ENCODE measurements at places on chromosomes 5 and 9. TPM values are rescaled to one million over a fixed set of nuclear protein-coding genes. Genes with fewer than 3 reads are reported as not detected.

PTGDS gene
- 4.6 TPM for polyA plus RNA-seq

ROPN1L gene
- 0.30 TPM for polyA plus RNA-seq

ADAMTSL2 gene
- polyA plus RNA-seq, result 0.69 TPM

IL3 gene
- polyA plus RNA-seq, result not detected

FIBCD1 gene
- polyA plus RNA-seq, result 1.5 TPM

DNA sequence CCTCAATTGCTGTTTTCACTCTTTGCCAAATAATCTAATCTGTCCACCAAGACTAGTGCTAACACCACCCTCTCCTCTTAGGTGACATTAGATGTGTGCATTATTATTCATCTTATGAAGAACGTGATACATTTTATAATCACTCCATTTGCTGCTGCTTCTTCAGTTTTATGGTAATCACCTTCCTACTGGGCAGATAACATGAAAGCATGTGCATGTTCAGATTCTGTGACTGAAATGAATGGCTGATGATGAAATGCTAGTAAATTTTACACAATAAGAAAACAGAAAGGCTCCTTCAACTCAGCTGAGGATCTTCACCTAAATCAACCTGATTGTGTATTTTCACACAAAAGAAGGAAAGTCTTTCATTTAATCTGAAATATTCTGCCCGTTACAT, 577.6 kb downstream of the CSNK1G3 start:
- no peaks in the 10 kb centered on the region for H3K36me3 ChIP-seq
- no peak overlapping the region for H3K4me3 ChIP-seq
- no peak overlapping the region for H3K27ac ChIP-seq

- H3K4me3 ChIP-seq, result peak overlapping the region; percentile 83
- no peaks in the 10 kb centered on the region for H3K36me3 ChIP-seq
- peak; percentile 71 for DNase-seq
- peak overlapping the region; percentile 86 for H3K27ac ChIP-seq
These were observed 483 bp downstream of the G3BP1 start for GRCh38 chr5:151772029-151772845.

- no peak for DNase-seq
- H3K4me3 ChIP-seq, result no peak overlapping the region
- no peaks in the 10 kb centered on the region for H3K4me1 ChIP-seq
- no peaks in the 10 kb centered on the region for H3K27me3 ChIP-seq
These were observed 55.6 kb downstream of the CMYA5 start for GRCh38 chr5:79745255-79745654.

GRCh38 chr5:82320966-82321365, 42.8 kb upstream of the RPS23 start:
- no peak overlapping the region for H3K4me3 ChIP-seq
- H3K27ac ChIP-seq, result no peak overlapping the region
- no peaks in the 10 kb centered on the region for H3K27me3 ChIP-seq
- DNase-seq, result no peak
- H3K36me3 ChIP-seq, result no peaks in the 10 kb centered on the region
- no peaks in the 10 kb centered on the region for H3K4me1 ChIP-seq

- no peak for DNase-seq
- peaks cover 15% of the 10 kb centered on the region for H3K4me1 ChIP-seq
- peaks cover 2% of the 10 kb centered on the region for H3K36me3 ChIP-seq
- H3K4me3 ChIP-seq, result peak overlapping the region; percentile 77
- H3K27me3 ChIP-seq, result no peaks in the 10 kb centered on the region
These were observed 2.3 kb downstream of the MEGF9 start for GRCh38 chr9:120711841-120712538.

DNA sequence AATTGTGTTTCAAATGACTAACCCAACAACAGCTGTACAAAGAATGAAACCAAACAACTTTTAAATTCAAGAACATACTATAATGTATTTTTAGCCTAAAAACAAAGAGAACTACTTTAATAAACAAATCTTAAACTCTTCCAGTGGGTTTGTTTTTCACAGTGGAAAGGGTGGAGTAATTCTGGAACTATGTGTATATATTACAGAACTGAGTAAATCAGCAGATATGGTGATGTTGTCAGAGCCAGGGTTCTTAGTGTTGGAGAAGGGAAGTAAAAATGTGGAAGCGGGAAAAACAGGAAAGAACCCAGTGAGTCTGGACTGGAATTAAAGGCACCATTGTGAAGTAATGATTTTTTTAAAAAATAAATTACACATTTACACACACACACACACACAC, 144.9 kb downstream of the CDK5RAP2 start:
- H3K27ac ChIP-seq, result no peak overlapping the region
- peaks cover 26% of the 10 kb centered on the region for H3K36me3 ChIP-seq
- H3K4me3 ChIP-seq, result no peak overlapping the region
- no peak for DNase-seq
- H3K4me1 ChIP-seq, result peaks cover 15% of the 10 kb centered on the region

- no peak overlapping the region for H3K4me3 ChIP-seq
- no peaks in the 10 kb centered on the region for H3K27me3 ChIP-seq
- H3K36me3 ChIP-seq, result no peaks in the 10 kb centered on the region
- H3K27ac ChIP-seq, result peak overlapping the region; percentile 33
- peaks cover 89% of the 10 kb centered on the region for H3K4me1 ChIP-seq
- peak; percentile 70 for DNase-seq
These were observed 23.1 kb downstream of the IRF1 start for GRCh38 chr5:132467287-132467984.

GRCh38 chr9:85258236-85258635, 483.5 kb downstream of the AGTPBP1 start:
- no peak overlapping the region for H3K27ac ChIP-seq
- DNase-seq, result no peak
- no peaks in the 10 kb centered on the region for H3K36me3 ChIP-seq

- H3K27me3 ChIP-seq, result no peaks in the 10 kb centered on the region
- no peak for DNase-seq
- no peak overlapping the region for H3K4me3 ChIP-seq
- H3K36me3 ChIP-seq, result peaks cover 5% of the 10 kb centered on the region
- H3K4me1 ChIP-seq, result no peaks in the 10 kb centered on the region
These were observed 89.5 kb downstream of the TLE4 start for GRCh38 chr9:79661279-79661678.

- no peak overlapping the region for H3K27ac ChIP-seq
- H3K4me1 ChIP-seq, result peaks cover 47% of the 10 kb centered on the region
- peaks cover 7% of the 10 kb centered on the region for H3K27me3 ChIP-seq
- peak; percentile 51 for DNase-seq
- H3K4me3 ChIP-seq, result no peak overlapping the region
- no peaks in the 10 kb centered on the region for H3K36me3 ChIP-seq
These were observed 65.2 kb downstream of the C9orf50 start for GRCh38 chr9:129555512-129556215.

DNA sequence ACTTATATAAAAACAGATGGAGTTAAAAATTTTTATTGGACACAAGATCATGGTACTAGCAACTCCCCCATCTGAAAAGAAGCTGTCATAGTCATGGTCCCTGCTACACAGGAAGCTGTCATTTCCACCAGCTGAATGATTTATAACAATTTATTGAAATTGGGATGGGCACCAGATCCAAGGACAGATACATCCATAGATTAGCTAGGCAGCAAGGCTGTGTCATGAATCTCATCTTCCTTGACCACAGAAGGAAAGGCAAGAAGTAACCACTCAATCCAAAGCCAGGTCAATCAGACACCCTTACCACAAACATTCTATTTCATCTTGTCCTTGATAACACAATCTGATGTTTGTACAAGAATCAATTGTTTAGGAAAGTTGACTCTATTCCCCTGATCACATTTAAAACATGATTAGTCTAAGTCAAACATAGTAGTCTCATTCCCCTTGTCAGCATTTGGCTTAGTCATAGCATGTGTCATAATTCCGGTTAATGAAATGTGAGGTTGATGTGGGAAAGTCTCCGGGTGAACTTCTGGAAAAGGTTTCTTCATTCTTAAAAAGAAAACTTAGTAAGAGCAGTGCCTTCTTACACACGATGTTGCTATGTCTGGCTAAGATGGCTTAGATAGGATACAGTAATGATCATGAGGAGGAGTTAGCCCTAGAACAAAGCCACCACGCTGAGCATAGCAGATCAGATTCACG, 462.6 kb upstream of the PAPPA start:
- H3K4me3 ChIP-seq, result no peak overlapping the region
- H3K4me1 ChIP-seq, result no peaks in the 10 kb centered on the region
- H3K36me3 ChIP-seq, result no peaks in the 10 kb centered on the region
- no peaks in the 10 kb centered on the region for H3K27me3 ChIP-seq
- H3K27ac ChIP-seq, result no peak overlapping the region
- no peak for DNase-seq

DNA sequence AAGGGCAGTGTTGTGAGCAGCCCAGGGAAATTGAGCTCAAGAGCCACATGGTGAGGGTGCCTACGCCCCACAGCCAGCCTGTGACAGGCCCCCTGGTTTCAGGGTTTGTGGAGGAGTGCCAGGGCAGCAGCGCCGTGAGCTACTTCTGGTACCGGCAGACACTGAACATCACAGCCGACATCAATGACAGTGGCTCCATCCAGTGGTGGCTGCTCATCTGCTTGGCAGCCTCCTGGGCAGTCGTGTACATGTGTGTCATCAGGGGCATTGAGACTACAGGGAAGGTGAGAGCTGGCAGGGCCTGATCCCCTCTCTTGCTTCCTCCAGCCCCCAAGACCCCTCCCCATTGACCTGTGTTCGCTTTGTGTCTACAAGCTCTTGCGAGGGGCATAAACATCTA, 10.2 kb downstream of the SLC6A18 start:
- H3K4me1 ChIP-seq, result peaks cover 25% of the 10 kb centered on the region
- DNase-seq, result no peak
- no peak overlapping the region for H3K4me3 ChIP-seq
- no peak overlapping the region for H3K27ac ChIP-seq
- no peaks in the 10 kb centered on the region for H3K27me3 ChIP-seq

- no peaks in the 10 kb centered on the region for H3K36me3 ChIP-seq
- DNase-seq, result no peak
- H3K4me1 ChIP-seq, result no peaks in the 10 kb centered on the region
- no peak overlapping the region for H3K27ac ChIP-seq
- no peaks in the 10 kb centered on the region for H3K27me3 ChIP-seq
- H3K4me3 ChIP-seq, result no peak overlapping the region
These were observed 659.1 kb downstream of the EFNA5 start for GRCh38 chr5:107011605-107012004.

DNA sequence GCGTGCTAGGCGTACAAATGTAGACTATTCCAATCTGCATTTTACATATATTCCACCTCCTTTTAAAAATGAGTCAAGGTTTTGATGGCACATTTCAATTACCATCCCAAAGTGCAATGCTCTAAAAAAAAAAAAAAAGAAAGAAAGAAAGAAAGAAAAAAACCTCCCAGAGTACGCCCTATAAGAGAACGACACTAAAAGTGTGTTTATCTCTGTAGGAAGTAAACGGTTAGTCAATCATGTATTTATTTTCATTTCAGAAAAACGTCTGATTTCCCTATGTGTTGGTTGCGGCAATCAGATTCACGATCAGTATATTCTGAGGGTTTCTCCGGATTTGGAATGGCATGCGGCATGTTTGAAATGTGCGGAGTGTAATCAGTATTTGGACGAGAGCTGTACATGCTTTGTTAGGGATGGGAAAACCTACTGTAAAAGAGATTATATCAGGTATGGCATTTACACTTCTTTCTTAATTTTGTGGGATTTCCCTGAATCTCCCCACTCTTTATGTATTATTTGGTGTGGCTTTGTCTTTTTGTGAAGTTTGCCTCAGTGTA, 1.1 kb downstream of the ISL1 start:
- H3K36me3 ChIP-seq, result no peaks in the 10 kb centered on the region
- H3K27ac ChIP-seq, result no peak overlapping the region
- DNase-seq, result no peak
- H3K27me3 ChIP-seq, result peaks cover 99% of the 10 kb centered on the region

- H3K27ac ChIP-seq, result no peak overlapping the region
- no peak for DNase-seq
- no peaks in the 10 kb centered on the region for H3K27me3 ChIP-seq
- H3K4me3 ChIP-seq, result no peak overlapping the region
- H3K4me1 ChIP-seq, result no peaks in the 10 kb centered on the region
These were observed 1115.5 kb downstream of the TAF11L14 start for GRCh38 chr5:18749763-18750162.

GRCh38 chr5:20537911-20538703, 550.1 kb upstream of the CDH18 start:
- no peaks in the 10 kb centered on the region for H3K4me1 ChIP-seq
- no peak for DNase-seq
- H3K4me3 ChIP-seq, result no peak overlapping the region
- no peaks in the 10 kb centered on the region for H3K27me3 ChIP-seq
- no peaks in the 10 kb centered on the region for H3K36me3 ChIP-seq

DNA sequence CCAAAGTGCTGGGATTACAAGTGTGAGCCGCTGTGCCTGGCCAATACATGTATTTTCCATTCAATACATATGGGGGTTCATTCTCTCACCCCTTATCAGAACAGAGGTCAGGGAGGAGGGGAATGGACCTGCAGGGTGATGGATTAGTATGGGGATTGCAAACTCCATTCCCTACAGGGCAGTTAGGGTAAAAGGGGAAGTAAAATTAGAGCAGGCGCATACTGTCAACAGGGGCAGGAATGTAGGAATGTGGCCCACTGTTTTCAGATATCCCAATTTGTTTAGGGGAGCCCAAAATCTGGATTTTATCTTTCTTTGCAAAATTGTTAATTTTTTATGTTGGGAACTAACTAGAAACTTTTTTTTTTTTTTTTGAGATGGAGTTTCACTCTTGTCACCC, 46.4 kb upstream of the SLC44A1 start:
- no peaks in the 10 kb centered on the region for H3K27me3 ChIP-seq
- H3K4me3 ChIP-seq, result no peak overlapping the region
- H3K27ac ChIP-seq, result no peak overlapping the region
- H3K4me1 ChIP-seq, result no peaks in the 10 kb centered on the region
- DNase-seq, result no peak

GRCh38 chr5:27855491-27855890, 817.1 kb upstream of the CDH9 start:
- no peak overlapping the region for H3K27ac ChIP-seq
- no peaks in the 10 kb centered on the region for H3K36me3 ChIP-seq

GRCh38 chr9:15725953-15726352, 173.1 kb downstream of the CCDC171 start:
- no peaks in the 10 kb centered on the region for H3K27me3 ChIP-seq
- H3K4me1 ChIP-seq, result no peaks in the 10 kb centered on the region
- H3K36me3 ChIP-seq, result no peaks in the 10 kb centered on the region
- no peak overlapping the region for H3K27ac ChIP-seq

DNA sequence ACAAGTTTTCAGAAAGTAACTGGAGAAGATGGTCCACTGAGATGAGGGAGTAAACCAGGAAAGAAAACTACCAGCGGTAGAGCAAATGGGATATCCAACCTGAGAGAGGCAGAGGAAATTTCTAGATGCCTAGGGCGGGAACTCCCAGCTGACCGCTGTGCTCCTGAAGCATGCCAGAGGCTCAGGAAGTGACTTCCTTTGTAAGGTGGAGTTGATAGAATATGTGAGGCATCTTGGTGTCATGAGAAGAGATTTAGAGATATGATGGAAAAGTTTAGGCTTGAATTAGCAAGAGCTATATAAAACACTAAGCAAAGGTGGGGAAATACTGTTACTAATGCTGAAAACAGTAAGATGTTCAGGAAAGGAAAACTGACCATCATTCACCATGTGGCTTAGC, 124.1 kb downstream of the C9orf152 start:
- no peaks in the 10 kb centered on the region for H3K36me3 ChIP-seq
- no peak overlapping the region for H3K27ac ChIP-seq
- H3K27me3 ChIP-seq, result no peaks in the 10 kb centered on the region
- DNase-seq, result no peak
- no peak overlapping the region for H3K4me3 ChIP-seq

- no peaks in the 10 kb centered on the region for H3K4me1 ChIP-seq
- no peak overlapping the region for H3K27ac ChIP-seq
These were observed 4.5 kb upstream of the IL7R start for GRCh38 chr5:35852084-35852734.

GRCh38 chr9:126399251-126399650, 72.6 kb downstream of the MVB12B start:
- no peaks in the 10 kb centered on the region for H3K27me3 ChIP-seq
- no peak for DNase-seq
- no peaks in the 10 kb centered on the region for H3K4me1 ChIP-seq
- no peak overlapping the region for H3K27ac ChIP-seq
- no peak overlapping the region for H3K4me3 ChIP-seq
